ENCODE measurements at places on chromosomes 12 and 14. TPM values are rescaled to one million over a fixed set of nuclear protein-coding genes. Genes with fewer than 3 reads are reported as not detected.
A peak's percentile ranks its signal among the peaks of the same experiment; 100 is the strongest.

The C12orf42 gene
- total RNA-seq = 0.48 TPM

The DBX2 gene
- total RNA-seq = 6.3 TPM

- no peak for DNase-seq
These were observed 24.3 kb upstream of the PCNX1 start for GRCh38 chr14:70882776-70883492.

GRCh38 chr14:100780246-100780645 lies 45.7 kb upstream of the MEG3 start:
- DNase-seq = no peak

GRCh38 chr14:23306412-23307145 lies at the start of gene BCL2L2:
TSS of gene BCL2L2 (plus strand) at chr14:23306833. CDS start at chr14:23307768, 935 bp downstream.
- peak; percentile 95 for DNase-seq

DNA sequence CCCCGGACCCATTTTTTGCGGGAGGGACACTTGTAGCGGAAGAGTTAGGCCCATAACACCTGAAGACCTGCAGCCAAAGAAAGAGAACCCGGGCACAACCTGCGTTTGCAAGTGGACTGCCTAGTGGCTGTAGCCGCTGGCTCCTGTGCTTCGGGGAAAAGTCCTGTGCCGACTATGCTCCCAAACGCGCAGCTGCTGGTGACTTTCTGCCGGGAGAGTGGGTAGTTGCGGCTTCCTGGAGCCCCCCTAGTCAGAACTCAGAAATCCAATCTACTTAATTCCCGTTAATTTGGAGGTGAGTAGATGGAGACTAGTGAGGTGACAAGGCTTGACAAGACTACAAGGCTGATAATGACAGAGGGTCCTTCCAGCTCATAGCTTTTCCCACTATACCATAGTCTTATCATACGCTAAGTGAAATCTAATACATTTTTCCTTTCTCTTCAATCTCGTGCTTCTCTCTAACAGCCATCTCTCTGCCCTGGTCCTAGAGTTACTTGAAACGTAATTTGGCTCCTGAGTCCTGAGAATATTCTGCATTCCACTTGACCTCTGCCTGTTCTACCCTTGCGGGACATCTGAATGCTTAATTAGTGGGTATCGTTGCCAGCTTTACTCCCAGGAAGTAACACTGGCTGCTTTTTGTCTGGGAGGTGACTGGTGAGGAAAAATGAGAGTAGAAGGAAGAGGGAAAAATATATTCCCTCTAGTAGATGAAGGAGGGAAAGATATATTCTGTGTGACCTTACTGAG lies 556 bp downstream of the MTHFD1 start:
- peak; percentile 11 for DNase-seq

DNA sequence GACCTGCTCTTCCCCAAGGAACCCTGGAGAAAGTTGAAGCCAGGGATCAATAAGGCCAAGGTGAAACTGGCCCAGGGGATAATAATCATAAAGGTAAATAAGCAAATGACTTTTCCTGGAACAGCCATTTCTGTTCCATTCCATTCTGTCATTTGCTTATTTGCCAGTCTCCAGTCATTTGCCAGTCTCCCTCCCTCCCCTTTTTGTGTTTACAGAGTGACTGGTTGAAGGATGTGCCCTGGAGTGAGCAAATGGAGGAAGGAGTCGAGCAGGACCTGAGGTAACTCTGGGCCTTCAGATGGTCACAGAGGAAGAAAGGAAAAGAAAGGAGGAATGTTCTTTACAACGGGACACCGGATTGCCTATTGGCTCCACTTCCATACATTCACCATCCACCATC lies 17.8 kb upstream of the DCD start:
- DNase-seq = no peak
